Stimulated activated CD8-positive, alpha-beta memory T cell treated with anti-CD3 and anti-CD28 coated beads, Interleukin-2, amount 100 ng/mL, for 48 hours (primary cell): ENCODE measurements at places on chromosomes 7 and 10.

DNA sequence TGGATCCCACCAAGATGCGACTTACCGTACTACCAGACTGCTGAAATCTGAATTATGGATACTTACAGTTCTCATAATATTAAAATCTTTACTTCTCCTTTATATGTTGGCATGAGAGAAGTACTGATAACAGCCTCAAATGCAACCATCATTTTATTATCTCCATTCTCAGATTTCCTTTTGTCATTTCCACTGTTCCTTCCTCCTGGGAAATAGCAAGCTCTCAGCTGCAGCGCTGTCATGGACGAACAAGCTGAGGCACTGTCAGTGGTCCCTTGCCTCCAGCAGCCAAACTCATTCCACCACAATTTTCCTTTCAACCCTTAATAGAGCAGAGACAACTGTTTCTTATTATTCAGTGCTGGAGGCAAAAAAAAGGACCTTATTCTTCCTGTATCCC is 478.4 kb downstream of the ARL4A start:
- no peak for DNase-seq

- no peak for DNase-seq
Measured at GRCh38 chr10:20955355-20955893, 58.3 kb upstream of the NEBL start.

- DNase-seq: no peak
Measured at GRCh38 chr10:102735065-102735562, 8.6 kb upstream of the WBP1L start.

DNA sequence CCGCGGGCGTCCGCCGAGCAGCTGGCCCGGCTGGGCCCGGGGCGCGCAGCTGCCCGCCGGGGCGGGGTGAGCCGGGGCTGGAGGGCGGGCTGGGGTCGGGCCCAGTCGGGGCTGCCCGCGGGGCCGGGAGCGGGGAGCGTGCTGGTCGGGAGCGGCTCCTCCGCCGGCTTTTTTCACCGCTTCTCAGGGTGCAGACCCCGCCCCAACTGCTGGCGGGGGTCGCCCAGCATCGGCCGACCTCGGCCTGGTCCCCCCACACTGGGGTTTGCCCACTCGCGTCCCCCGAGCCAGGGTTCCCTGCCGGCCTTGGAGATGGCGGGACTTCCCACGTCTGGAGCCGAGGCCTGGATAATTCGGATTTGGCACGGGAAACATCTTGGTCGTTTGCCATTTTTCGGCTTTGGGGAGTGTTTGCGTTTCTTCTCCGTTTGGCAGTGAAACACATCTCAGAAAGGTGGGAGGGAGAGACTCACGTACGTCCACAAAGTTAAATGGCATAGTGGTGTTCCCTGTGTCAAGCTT is 432 bp downstream of the TMEM248 start:
- DNase-seq: no peak

DNA sequence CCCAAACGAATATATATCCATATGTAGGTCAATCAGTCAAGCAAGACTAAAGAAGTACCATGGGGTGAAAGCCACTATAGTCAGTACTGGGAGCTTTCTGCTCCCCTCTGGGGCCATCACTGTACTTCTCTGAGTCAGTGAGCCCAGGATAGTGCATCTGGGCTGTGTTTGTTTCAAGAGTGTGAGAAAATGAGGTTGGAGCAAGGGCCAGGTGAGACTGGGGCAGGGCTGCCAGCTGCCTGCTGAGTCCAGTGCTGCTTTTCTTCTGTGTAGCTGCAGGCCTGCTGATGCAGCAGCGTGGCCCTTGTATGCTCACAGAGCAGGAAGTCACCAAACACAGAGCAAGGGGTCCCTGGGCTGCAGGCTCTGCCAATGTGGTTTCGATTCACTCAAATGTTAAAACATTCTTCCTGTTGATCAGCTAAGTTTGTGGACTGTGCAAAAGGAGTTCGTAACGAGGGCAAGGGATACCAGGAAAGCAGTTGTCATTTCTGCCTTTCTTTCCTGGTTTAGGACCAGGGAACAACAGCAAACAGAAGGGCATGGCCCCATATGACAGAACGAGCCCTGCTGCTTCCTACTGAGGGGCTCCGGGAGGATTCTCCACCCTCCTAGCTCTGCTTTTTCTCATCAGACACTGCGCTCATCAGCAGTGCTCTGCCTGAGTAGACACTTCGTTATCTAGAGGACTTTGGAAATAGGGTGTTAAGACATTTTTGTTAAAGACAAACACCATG is 65.4 kb upstream of the TNS3 start:
- DNase-seq: no peak

- DNase-seq: no peak
Measured at GRCh38 chr10:109474261-109474660, 449.1 kb downstream of the XPNPEP1 start.

DNA sequence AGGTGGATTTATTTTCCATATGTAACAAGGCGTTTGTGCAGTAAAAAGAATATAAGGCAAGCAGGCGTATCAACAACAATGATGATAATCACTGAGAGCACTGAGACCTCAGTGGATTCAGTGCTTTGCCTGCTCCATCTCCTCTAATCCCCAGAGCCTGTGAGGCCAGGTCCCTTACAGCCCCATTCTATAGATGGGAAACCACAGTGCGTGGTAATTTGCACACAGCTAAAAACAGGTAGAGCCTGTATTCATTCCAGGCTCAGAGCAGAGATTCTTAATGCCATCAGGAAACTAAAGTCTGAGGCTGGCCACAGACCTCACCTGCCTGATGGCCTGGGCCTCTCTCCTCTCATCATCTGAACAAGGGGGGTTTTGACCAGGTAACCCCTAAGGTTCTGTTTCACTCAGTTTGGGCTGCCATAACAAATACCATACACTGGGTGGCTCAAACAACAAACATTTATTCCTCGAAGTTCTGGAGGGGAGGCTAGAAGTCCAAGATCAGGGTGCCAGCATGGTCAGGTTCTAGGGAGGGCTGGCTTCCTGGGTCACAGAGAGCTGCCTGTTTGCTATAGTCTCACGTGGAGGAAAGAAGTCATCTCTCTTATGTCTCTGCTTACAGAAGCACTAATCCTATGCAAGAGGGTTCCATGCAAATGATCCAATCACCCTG is 10.3 kb upstream of the RASSF4 start:
- no peak for DNase-seq

DNA sequence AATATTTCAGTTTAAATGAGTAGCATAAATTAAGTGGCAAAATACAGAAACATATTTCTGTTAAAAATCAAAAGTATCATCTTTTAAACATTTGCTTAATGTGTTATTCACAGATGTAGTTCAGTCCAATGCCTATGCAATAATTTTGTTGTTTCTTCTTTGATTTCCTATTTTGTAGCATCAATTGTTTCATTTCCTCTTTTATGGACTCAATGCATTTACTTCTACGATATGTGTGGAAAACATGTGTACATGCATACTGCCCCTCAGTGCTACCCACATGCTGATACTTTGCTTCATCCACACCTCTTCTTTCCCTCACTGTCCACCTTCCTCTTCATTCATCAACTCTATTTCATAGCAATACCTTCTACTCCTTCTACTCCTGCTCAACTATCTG is 108.1 kb downstream of the PTN start:
- no peak for DNase-seq

- no peak for DNase-seq
Measured at GRCh38 chr7:13560441-13560840, 429.0 kb downstream of the ETV1 start.

DNA sequence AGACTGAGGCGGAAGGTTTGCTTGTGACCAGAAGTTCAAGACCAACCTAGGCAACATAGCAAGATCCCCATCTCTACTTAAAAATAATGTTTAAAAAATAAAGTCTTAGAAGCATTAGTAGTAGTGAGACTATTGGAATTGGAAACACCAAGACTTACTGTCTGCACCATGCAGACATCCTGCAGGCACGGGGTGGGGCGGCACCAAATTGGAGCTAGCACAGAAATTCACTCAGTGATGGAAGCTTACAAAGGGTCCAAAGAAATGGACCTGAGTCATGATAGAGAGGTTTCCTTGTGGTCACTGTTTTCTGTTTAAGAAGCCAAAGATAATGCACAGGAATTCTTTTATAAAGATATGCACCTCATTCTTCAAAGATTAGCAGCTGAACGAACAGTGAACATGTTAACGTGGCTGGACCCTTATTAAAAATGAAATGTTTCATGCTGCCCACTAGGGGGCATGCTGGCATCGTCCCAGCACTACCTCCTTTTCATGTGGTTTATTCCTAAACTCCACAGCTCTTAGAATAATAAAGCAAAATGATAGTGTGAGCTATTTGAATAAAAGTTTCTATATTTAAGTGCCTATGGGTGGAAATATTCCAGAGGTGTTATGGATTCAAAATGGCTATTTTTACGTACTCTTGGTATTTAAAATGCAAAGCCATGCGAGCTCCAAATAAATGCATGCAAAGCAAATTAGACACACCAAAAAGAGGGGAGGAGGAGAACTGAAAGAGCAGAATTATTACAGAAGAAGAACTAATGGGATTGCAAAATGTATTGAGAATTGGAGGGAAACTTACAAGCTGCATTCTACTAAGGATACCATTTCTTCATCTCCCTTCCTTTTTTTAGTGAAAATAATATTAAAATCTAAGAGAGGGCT is 28.6 kb downstream of the PDSS1 start:
- no peak for DNase-seq

- no peak for DNase-seq
Measured at GRCh38 chr7:41425926-41426325, 277.0 kb downstream of the INHBA start.

GRCh38 chr10:99920901-99921300 is 88.8 kb downstream of the DNMBP start:
- DNase-seq: no peak

DNA sequence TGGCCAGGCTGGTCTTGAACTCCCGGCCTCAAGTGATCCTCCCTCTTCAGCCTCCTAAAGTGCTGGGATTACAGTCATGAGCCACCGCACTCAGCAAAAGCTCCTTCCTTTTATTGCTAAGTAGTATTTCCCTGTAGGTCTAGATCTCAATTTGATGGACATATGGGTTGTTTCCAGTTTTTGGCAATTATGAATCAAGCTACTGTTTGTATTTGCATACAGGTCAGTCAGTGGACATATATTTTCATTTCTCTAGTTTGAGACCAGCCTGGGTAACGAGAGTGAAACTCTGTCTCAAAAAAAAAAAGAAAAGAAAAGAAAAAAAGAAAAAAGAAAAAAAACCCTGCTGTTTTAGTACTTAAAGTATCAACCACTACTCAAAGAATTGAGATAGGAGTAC is 6.4 kb upstream of the PRKRIP1 start:
- no peak for DNase-seq

- DNase-seq: no peak
Measured at GRCh38 chr7:10128748-10129147, 844.9 kb upstream of the PHF14 start.

DNA sequence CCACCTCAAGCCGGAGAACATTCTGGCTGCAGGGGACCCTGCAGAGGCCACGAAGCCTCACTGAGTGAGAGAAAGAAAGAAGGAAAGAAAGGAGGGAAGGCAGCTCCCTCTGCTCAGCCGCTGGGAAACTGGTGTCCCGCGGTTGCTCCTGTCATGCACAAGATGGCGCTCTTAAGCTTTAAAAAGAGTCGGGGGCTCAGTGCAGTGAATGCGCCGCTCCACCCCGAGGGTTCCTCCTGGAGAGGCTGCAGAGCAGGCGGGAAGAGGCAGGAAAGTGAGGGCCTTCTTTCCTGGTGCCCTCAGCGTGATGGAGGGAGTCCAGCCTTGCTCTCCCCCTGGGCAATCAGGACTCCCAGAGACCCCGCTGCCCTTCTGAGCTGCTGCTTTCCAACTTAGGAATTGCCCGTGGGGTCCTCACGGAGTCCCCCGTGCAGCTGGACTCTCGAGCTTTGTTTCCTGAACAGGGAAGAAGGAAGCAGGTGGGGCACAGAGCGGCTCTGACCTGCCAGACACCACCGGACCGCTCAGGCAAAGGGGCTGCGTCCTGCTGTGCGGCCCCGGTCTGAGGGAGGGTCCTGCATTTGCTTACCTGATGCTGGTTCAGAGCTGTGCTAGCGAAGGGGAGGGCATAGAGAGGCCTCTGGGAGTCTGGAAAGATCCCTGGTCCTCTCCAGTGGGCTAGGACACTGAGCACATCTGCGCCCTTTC is 141.9 kb upstream of the MKI67 start:
- DNase-seq: peak; percentile 5

- no peak for DNase-seq
Measured at GRCh38 chr7:57204411-57204811, 72.2 kb upstream of the ZNF479 start.

- DNase-seq: no peak
Measured at GRCh38 chr10:103710490-103710889, 144.9 kb downstream of the SH3PXD2A start.

DNA sequence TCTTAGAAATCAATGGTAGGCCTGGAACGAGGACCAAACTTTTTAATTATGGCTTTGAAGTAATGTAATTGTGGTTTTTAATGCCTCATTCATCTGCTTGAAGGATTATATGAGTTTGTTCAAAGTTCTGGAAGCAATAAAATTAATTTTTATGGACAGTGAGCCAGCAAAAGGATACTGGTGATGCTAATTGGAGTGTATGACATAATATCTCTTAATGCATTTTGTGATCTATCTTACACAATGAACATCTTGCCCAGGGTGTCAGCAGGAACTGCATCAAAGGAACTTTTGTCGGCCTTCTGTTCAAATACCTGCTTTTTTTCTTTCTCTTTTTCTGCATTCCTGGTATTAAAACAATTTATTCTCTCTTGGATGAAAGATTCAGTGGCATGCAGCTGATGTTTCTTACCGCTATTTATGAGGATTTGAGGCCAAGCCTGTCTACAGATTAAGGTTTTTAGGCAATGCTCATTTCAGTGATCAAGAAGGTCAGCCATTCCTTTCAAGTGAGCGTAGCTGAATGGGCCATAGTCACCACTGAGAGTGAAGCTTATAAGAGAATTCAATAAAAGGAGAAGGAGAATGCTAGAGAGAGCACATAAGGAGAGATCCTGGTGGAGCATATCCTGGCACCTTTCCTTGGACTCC is 974.8 kb downstream of the SORCS3 start:
- DNase-seq: no peak

- DNase-seq: no peak
Measured at GRCh38 chr10:114772496-114773196, 48.9 kb upstream of the FHIP2A start.

DNA sequence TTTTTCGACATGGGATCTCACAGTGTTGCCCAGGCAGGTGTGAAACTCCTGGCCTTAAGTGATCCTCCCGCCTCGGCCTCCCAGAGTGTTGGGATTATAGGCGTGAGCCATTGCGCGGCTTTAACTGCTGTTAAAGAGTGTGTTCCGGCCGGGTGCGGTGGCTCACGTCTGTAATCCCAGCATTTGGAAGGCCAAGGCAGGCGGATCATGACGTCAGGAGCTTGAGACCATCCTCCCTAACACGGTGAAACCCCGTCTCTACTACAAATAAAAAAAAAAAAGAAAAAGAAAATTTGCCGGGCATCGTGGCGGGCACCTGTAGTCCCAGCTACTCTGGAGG is 1.1 kb downstream of the RABGEF1 start:
- DNase-seq: no peak
